ENCODE measurements at places on chromosomes 7 and 10. TPM values are rescaled to one million over a fixed set of nuclear protein-coding genes. Genes with fewer than 3 reads are reported as not detected.

The LIPJ gene
- 0.39 TPM for polyA plus RNA-seq

The GARS1 gene
- polyA plus RNA-seq = 71.2 TPM

The TAF3 gene
- 10.4 TPM for polyA plus RNA-seq

The SPDYE2B gene
- polyA plus RNA-seq = 2.9 TPM

The HYAL4 gene
- not detected for polyA plus RNA-seq

The ZNF425 gene
- 5.4 TPM for polyA plus RNA-seq

The TCF7L2 gene
- polyA plus RNA-seq = 51.9 TPM

The ZNF804B gene
- polyA plus RNA-seq = 0.11 TPM

GRCh38 chr7:19210893-19211413, 65.7 kb upstream of the FERD3L start:
- no peak for DNase-seq

- no peak for DNase-seq
Measured at GRCh38 chr7:134792968-134793367, 13.5 kb downstream of the CALD1 start.

- no peak for DNase-seq
Measured at GRCh38 chr7:88268051-88268450, 38.6 kb downstream of the STEAP4 start.

DNA sequence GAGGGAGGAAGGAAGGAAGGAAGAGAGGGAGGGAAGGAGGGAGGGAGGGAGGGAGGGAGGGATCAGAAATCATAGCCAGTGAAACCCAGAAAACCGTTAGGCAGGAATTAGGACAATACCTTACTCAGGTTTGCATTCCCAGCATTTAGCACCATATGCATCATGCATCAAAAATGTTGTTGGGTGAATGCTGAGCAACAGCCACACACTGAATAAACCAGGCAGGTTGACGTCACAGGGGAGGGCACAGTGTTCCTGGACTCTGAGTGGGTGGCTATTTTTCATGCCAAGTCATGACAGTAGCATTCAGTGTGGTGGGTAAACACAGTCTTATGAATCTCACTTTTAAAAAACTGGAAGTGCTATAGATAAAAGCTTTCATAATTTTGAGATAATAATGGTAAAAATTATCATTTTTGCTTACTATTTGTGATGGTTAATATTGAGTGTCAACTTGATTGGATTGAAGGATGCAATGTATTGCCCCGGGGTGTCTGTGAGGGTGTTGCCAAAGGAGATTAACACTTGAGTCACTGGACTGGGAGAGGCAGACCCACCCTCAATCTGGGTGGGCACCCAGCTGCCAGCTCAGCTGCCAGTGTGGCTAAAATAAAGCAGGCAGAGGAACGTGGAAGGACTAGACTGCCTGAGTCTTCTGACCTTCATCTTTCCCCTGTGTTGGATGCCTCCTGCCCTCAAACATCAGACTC, 199.1 kb upstream of the PRKCQ start:
- no peak for DNase-seq

DNA sequence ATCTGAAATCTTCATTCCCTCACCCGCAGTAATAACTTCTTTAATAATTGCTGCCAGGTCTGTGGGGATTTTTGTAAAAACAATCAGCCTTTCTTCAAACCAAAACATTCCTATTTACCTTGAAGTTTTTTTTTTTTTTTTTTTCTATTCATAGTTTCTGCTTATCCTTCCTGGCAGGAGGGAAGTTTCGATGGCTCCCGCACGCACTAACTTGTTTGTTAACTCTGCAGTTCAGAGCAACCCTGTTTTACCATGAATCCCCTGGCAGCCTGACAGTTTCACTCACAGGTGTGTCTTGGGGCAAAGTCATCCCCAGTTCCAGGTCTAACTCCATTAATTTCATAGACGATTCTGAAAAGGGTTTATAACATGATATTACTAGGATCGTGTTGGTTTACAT, 149.3 kb downstream of the KLF6 start:
- no peak for DNase-seq

GRCh38 chr7:70229242-70229641, 631.0 kb downstream of the AUTS2 start:
- no peak for DNase-seq

- no peak for DNase-seq
Measured at GRCh38 chr10:68489919-68490318, 18.1 kb upstream of the DNA2 start.

GRCh38 chr10:16845248-16845647, 28.0 kb upstream of the RSU1 start:
- DNase-seq = no peak

- DNase-seq = no peak
Measured at GRCh38 chr10:71595649-71596048, 123.9 kb downstream of the C10orf105 start.

- no peak for DNase-seq
Measured at GRCh38 chr10:20890009-20890408, 7.1 kb downstream of the NEBL start.

GRCh38 chr7:94591176-94591575, 64.8 kb downstream of the SGCE start:
- DNase-seq = no peak

- DNase-seq = no peak
Measured at GRCh38 chr10:28937959-28938358, 260.6 kb downstream of the BAMBI start.

DNA sequence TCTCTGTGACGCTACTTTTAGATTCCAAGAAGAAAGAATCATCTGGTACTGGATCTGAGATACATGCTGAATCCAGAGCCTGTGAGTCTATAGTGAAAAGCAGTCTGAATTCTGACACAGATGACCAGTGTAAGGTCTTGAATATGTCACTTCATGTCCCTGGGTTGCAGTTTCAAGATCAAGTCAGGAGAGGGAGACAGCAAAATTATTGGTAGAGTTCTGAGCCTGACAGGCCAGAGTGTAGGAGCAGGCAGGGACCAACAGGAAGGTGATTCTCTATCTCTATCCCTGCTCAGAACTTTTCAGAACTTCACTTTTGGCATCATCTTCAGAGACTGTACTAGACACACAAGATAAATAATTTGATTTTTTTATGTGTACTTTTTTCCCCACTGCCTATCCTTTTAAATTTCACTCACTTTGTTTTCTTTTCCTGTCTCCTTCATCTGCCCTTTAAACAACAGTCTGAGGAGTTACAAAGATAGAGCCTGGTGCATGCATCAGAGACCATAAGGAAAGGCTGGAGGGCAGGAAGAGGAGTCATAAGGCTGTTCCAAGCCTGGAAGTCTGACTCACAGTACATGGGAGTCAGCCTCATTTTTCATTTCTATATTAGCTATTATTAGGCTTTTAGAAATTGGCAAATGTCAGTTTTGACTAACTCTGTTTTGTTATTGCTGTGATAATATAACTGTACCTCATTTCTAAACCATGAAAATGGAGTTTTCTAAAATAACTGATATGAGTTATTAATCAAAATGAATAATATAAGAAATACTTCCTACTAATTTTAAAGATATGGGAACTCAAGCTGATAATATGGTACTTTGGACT, 120.2 kb upstream of the TMEM229A start:
- DNase-seq = no peak

DNA sequence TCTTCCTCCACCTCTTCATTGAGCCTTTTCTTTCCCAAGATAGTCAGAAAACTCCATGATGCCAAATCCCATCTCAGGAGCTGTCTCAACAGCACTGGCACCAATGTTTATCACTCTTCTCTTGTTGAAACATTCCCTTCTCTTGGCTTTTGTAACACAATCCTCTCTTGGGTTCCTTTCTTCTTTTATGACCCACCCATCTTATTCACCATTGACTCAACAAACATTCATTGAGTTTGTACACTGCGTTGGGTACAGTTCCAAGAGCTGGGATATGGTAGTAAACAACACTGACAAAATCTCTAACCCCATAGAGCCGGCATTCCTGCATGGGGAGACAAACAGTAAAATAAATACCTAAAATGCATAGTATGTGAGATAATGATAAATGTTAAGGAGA, 577.5 kb downstream of the INHBA start:
- no peak for DNase-seq

All from left lung (tissue), 14 donors.